ENCODE measurements at places on chromosomes 2 and 18.

- DNase-seq, result no peak
Measured at GRCh38 chr2:223956300-223956699, 963 bp upstream of the MRPL44 start.

DNA sequence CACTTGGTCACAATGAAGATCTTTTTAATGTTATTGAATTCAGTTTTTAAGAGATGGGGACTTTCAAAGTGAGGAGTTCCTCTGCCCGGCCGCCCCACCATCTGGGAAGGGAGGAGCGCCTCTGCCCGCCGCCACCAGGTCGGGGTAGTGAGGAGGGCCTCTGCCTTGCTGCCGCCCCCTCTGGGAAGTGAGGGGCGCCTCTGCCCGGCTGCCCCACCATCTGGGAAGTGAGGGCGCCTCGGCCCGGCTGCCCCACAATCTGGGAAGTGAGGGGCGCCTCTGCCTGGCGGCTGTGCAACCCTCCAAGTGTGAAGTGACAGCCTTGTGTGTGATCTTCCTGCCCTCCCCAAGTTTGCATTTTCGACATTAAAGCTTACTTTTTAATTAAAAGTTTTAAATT, 899.3 kb downstream of the TRIB2 start:
- no peak for DNase-seq

GRCh38 chr18:62287781-62288664, 37.1 kb upstream of the TNFRSF11A start:
- no peak for DNase-seq

DNA sequence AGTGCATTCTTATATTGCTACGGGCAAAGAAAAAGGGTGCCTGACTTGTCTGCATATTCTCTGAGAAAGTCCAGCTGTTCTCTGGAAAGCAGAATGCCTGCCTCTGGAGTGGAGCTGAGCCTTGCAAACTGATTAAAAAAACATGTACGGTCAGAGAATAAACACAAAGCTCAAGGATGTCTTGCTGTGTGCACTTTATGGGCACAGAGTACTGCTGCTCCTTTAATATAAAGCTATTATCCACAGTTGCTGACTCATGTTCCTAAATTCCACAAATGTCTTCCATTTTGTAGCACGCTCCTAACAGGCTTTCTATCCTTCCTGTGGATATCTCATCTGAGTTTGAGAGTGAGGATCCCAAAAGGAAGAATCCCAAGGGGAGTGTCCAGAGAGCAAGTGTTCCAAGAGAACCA, 229.0 kb downstream of the MREG start:
- no peak for DNase-seq

- DNase-seq, result no peak
Measured at GRCh38 chr18:55647331-55647730, 59.3 kb upstream of the TCF4 start.

- no peak for DNase-seq
Measured at GRCh38 chr2:189393440-189394111, 47.7 kb upstream of the WDR75 start.

DNA sequence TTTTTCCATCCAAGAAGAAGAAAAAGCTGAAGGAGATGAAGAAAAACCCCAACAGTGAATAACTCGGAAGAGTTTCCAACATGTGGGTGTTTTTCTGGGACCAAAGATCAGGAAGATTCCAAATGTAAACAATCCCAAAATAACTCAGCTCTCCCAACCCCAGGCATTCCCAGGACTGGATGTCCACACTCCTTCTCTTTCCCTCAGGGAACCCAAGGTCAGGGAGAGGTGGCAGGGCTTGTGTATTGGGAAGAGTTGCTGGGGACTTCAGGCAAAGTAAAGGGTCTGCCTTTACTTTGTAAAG, 268.0 kb downstream of the DYSF start:
- DNase-seq, result no peak

- DNase-seq, result no peak
Measured at GRCh38 chr2:215895330-215895729, 118.0 kb downstream of the MREG start.

DNA sequence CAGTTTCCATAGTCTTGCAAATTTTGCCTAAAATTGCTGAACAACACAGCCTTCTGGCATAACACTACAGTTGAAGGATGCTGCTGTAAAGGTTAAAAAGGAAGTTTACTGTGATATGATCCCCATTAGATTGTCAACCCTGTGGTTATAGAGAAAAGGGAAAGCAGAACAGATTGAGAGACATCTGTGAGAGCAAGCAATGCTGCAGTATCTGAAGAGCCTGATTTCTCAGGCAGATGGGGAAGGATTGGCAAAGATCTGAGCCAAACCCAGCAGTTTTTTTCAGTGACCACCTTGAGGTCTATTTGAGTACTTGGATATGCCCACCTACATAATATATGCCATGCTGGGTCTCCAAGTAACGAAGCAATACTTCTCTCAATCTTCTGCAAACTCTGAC, 8.5 kb upstream of the ST8SIA3 start:
- no peak for DNase-seq

- DNase-seq, result no peak
Measured at GRCh38 chr2:238855299-238855698, 7.4 kb downstream of the TWIST2 start.

DNA sequence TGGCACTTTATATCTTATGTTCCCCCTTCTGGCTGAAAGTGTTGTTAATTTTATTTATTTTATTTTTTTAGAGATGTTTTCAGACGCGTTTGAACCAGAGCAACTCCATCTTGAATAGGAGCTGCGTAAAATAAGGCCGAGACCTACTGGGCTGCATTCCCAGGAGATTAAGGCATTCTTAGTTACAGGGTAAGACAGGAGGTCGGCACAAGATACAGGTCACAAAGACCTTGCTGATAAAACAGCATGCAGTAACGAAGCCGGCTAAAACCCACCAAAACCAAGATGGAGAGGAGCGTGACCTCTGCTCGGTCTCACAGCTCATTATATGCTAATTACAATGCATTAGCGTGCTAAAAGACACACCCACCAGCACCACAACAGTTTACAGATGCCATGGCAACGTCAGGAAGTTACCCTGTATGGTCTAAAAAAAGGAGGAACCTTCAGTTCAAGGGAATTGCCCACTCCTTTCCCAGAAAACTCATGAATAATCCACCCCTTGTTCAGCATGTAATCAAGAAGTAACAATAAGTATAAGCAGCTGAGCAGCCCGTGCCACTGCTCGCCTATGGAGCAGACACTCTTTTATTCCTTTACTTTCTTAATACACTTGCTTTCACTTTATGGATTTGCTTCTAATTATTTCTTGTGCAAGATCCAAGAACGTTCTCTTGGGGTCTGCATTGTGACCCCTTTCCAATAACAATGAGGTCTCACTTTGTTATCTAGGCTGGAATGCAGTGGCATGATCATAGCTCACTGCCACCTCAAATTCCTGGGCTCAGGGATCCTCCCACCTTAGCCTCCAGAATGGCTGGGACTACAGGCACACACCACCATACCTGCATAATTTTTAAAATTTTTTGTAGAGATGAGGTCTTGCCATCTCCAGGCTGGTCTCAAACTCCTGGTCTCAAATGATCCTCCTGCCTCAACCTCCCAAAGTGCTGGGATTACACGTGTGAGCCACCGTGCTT, 55.9 kb downstream of the CACNB4 start:
- DNase-seq, result no peak

DNA sequence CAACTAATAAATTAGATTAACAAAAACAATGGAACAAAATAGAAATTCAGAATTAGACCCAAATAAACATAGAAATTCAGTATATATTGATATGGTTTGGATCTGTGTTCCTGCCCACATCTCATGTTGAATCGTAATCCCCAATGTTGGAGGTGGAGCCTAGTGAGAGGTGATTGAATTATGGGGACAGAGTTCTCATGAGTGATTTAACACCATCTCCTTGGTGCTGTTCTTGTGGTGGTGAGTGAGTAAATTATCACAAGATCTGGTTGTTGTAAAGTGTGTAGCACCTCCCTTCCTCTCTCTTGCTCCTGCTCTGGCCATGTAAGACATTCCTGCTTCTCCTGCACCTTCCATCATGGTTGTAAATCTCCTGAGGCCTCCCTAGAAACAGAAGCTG, 16.6 kb upstream of the B4GALT6 start:
- DNase-seq, result no peak

DNA sequence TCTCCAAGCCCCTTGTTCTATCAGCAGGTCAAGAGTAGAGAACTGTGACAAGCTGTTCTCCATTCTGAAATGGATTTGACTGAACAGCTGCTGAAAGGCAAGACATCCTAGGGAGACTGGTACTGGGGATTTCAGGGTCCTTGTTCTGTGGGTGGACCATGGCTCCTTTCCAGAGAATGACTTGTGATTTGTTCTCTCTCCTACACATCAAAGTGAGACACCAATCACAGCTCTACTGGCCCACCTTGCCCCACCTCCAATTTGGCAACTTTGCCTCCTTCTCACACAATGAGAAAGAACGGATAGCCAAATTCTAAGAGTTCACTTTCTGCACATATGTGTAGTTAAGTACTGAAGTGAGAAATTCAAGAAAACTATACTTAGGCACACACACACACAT, 67.4 kb downstream of the BCL11A start:
- no peak for DNase-seq

DNA sequence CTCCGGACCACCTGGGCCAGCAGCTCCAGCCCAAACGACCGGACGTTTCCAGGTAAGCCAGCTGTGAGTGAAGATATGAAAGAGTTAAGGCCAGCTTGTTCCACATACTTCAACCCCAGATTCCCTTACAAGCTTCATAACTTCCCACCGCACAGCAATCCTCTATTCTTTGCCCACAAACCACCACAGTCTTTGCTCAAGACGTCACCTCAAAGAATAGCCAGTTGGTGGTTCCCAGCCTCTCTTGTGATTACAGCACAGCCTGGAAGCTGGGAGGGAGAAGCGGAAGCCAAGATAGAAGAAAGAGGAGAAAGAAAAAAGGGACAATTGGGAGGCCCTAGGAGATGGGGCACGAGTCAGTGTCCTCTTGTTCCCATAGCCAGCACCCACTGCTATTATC, 70.6 kb downstream of the NRP2 start:
- no peak for DNase-seq

GRCh38 chr2:168454737-168455644, 1.1 kb upstream of the CERS6 start:
- DNase-seq, result no peak

DNA sequence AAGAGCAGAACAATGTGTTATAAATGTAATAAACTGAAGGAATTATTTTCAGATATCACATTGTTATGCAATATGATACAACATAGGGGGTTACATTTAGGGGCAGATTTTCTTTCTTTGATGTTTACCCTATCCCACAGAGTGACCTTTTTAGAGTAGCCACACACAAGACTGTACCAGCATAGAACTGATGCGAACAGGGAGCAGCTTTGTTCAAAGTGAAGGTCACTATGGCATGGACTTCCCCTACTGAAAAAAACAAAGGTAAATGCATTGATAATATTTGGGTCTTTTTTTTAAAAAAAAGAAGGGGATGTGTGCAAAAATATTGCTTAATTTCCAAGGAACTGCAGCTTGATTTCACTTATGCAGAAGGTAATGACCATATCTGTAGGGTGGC, 1354.9 kb downstream of the SUCLG1 start:
- no peak for DNase-seq

- DNase-seq, result no peak
Measured at GRCh38 chr2:69572641-69573040, 70.9 kb downstream of the AAK1 start.

DNA sequence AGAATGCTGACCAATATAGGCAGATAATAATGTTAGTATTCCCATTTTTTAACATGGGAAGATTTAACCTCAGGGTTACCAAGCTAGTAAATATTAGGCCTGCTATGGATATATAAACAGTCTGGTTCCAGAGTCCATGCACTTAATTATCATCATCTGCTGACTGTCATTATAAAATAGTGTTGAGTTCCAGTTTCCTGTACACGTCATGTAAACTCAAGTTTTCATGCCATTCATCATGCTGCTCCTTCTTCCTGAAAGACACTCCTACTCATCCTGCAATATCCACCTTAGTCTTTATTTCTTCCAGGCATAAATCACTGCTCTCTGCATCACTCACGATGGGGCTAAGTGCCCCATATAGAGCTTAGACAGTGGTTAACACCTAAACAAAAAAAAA, 420.8 kb upstream of the SPHKAP start:
- DNase-seq, result no peak

DNA sequence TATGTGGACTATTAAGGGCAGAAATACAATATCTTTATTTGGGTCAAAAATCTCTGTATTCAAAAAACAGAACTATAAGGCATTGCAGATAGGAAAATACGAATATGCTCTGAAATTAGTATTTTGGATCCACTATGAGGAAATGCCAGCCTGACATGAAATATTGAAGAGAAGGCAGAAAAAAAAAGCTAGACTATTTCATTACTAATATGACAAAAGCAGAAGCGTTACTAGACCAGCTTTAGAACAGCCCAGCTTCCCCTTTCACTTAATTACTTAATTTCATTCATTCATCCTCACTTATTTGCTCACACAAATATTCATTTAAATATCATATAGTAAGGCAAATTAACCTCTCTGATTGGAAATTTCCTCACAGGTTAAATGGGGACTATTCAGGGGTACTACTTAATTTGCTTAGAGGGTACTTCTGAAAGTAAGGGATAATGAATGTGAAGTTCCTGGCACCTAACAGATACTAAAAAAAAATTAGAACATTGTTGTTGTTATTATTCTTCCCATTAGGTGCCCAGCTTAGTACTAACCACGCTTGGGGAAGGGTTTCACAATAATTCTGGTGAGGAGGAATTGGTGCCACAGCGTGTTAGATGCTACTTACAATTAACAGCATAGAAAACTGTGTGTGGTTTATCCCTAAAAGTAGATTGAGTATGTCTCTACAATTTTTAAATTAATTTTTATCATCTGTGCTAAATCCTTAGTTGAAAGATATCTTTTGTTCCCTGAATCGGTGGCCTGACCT, 71.1 kb upstream of the CTLA4 start:
- no peak for DNase-seq

GRCh38 chr2:174176898-174177297, 71.4 kb downstream of the OLA1 start:
- no peak for DNase-seq

DNA sequence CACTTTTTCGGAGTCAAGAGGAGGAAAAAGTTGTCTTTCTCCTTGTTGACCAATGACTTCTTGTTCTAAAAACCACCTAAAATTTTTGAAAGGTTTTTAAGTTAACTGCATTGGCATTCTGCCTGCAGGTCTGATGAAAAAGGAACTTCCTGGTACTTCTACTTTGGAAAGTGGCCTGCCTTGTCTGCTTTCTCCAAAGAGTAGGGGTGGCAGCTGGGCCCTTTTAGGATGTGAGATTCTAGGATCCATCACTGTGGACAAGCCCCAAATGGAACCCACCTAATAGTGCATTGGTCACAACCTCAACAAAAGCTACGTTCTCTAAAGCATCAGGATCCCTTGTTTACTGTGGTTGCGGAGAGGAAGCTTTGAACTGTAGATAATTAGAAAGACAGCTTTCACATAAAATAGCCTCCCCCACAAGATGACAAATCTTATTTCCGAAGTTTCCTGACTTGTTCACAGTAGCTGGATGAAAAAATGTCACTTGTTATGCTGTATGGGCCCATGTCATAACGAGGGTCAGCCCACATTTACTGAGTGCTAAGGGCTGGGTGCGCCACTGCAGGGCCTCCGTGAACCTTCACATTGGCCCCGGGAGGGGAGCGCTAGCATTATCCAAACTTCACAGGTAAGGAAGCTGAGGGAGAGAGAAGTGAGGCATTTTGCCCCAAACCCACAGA, 17.4 kb downstream of the ASPRV1 start:
- DNase-seq, result no peak

GRCh38 chr2:153917570-153917969, 45.8 kb downstream of the GALNT13 start:
- DNase-seq, result no peak

GRCh38 chr2:216652566-216652965, 19.3 kb downstream of the IGFBP2 start:
- DNase-seq, result no peak
